ENCODE measurements at places on chromosomes 3 and 15. TPM values are rescaled to one million over a fixed set of nuclear protein-coding genes. Genes with fewer than 3 reads are reported as not detected.

The ETV5 gene
- total RNA-seq = 57.1 TPM

The DUOX1 gene
- total RNA-seq = not detected

The SERPINI2 gene
- total RNA-seq = not detected

The SLC24A5 gene
- not detected for total RNA-seq

The DUOXA2 gene
- not detected for total RNA-seq

The ATP8B4 gene
- 0.60 TPM for total RNA-seq

The CFAP91 gene
- not detected for total RNA-seq

The SLC28A1 gene
- not detected for total RNA-seq

The SYNPR gene
- not detected for total RNA-seq

The MOBP gene
- total RNA-seq = not detected

The GABRR3 gene
- total RNA-seq = not detected

The TGM5 gene
- total RNA-seq = 0.20 TPM

The SH2D7 gene
- total RNA-seq = not detected

The PLA2G4E gene
- 0.07 TPM for total RNA-seq

The CKMT1B gene
- 0.20 TPM for total RNA-seq

The DPH3 gene
- total RNA-seq = 19.6 TPM

The GOLGA6A gene
- total RNA-seq = not detected

The PLA2G4D gene
- total RNA-seq = not detected

The SLC22A13 gene
- total RNA-seq = not detected

The CCRL2 gene
- total RNA-seq = 3.7 TPM

The SLC9C1 gene
- not detected for total RNA-seq

The TRAT1 gene
- not detected for total RNA-seq

The MYLK gene
- total RNA-seq = 185 TPM

The CFAP161 gene
- total RNA-seq = 0.39 TPM

The FGD5 gene
- total RNA-seq = not detected
